ENCODE measurements at places on chromosomes 2 and 18. TPM values are rescaled to one million over a fixed set of nuclear protein-coding genes. Genes with fewer than 3 reads are reported as not detected.

GRCh38 chr18:46418663-46419260 lies 238.3 kb downstream of the LOXHD1 start:
- DNase-seq: peak; percentile 68

GRCh38 chr2:212863185-212863588 lies 288.2 kb downstream of the IKZF2 start:
- no peak for DNase-seq

DNA sequence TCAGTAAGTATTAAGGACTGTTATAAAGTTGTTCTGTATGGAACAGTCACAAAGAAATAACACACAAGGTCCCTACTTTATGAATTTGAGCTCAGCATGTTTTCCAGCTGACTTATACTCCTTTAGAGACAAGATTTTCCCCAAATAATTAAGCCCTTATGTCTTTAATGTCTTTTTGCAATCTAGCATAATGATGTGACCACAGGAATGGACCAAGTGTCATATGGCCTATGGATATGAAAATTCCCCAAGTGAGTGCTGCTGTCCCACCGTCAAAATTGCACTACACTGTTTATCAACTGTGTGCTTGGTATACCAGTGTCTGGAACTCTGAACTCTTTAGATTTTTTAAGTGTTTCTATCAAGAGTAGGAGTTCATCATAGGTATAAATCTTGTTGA lies 369.6 kb downstream of the PID1 start:
- DNase-seq: no peak

- DNase-seq: no peak
Measured at GRCh38 chr2:237721458-237721857, 77.1 kb upstream of the RBM44 start.

- no peak for DNase-seq
Measured at GRCh38 chr18:48317781-48318381, 91.3 kb downstream of the ZBTB7C start.

- no peak for DNase-seq
Measured at GRCh38 chr2:120855855-120856405, 120.3 kb downstream of the GLI2 start.

The BMP10 gene
- total RNA-seq: 1.9 TPM

The SPATA3 gene
- not detected for total RNA-seq

The CHST9 gene
- total RNA-seq: 1.3 TPM

Measured in right atrium auricular region (tissue), 2 donors.